PC-9 (cell line): ENCODE measurements at places on chromosomes 1 and 21. TPM values are rescaled to one million over a fixed set of nuclear protein-coding genes. Genes with fewer than 3 reads are reported as not detected.
A peak's percentile ranks its signal among the peaks of the same experiment; 100 is the strongest.

- DNase-seq: no peak
Observed at GRCh38 chr21:33820230-33820770, 95.3 kb downstream of the ATP5PO start.

DNA sequence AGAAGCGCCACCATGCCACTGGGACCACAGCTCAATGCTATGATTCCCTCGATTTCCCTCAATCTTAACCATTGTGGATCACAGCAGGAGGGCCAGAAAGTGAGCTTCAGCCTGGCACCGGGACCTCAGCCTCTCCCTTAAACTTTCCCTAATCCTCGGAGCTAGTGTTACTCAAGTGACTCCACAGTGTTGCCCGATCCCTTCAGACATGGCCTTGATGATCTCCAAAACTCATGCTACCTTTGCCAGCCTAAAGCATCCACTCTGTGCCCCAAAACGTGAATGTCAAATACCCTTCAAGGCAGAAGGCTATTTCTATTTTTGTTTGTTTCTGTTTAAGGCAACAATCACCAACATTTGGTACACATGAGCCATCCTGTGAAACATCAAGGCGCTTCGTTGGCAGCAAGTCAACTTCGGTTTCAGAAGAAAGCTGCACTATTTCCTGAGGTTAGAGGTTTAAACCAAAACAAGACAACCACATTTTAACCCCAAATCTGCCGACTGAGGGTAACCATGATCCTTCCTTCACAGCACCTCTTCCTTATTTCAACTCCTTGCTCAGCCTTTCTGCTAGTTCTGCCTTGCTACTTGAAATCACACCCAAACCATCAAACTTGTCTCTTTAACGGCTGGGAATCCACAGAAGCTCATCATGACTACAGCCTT is 94.4 kb upstream of the KRTAP19-8 start:
- DNase-seq: no peak

GRCh38 chr21:25314247-25314646 is 293.0 kb downstream of the MRPL39 start:
- DNase-seq: no peak

DNA sequence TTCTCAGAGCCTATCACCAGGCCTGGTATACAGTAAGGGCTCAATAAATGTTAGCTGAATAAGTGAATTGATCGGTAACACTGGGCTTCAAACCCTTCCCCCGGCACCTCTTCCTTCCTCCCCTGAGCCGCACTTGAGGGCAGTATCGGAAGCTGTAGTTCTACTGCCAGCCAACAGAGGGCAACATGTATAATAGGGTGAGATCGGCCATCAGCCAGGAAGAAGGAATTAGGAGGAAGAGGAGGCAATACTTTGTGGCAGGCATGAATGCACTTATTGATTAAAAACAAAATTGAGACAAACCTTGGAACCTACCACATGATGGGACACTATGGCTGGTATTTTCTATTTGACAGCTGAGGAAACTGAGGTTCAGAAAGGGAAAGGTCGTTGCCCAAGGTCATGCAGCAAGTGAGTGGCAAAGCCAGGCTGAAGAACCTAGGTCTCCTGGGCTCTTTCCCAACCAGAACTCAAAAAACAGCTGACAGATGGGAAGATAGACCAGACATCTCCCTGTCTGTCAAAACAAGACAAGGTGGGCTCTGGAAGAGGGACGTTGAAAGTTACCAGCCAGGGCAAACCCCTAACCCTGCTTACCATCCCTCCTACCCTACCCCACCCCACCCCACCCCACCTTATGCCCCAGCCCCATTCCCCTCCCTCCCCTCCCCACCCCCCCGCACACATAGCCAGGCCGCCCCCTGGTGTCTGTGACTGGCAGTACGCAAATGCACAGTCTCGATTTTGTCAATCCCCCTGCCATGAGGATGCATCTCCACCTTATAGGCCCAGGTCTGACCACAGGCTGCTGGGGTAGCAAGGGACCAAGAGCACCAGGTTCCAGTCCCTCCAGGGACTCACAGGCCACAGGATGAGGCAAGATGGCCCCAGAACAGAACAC is 107.3 kb upstream of the RUNX3 start:
- peak; percentile 22 for DNase-seq

DNA sequence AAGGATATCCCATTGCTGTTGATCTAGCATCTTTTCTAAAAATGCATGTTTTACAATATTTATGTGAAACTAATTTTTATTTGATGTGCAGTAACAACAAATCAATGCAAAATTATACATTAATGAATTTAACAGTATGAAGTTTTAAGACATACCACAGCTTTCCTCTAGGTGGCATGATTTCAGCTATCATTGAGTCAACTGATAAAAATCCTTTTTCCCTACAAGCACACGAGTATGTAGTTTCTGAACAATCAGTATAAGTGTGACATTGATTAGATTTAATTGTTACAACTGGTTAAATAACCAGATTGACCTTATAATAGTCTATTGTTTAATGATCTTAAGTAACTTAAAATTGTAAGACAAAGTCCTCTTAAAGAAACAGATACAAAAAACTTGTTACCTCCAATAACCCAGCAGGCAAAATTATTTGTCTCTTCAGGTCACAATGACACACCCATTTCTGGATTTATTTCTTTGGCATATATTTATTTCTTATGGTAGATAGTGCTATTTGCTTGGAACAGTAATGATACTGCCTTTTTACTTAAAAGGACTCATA is 5.8 kb upstream of the TGFB2 start:
- DNase-seq: no peak

DNA sequence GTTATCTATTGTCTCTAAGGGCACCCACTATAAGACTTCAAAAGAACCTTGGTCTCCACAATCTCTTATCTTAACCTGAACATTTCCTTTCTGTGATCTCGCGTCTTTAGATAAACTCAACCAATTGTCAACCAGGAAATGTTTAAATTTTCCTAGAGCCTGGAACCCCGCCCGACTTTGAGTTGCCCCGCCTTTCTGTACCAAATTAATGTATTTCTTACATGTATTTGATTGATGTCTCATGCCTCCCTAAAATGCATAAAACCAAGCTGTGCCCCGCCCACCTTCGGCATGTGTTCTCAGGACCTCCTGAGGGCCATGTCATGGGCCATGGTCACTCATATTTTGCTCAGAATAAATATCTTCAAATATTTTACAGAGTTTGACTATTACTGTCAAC is 5.9 kb upstream of the CXADR start:
- no peak for DNase-seq

DNA sequence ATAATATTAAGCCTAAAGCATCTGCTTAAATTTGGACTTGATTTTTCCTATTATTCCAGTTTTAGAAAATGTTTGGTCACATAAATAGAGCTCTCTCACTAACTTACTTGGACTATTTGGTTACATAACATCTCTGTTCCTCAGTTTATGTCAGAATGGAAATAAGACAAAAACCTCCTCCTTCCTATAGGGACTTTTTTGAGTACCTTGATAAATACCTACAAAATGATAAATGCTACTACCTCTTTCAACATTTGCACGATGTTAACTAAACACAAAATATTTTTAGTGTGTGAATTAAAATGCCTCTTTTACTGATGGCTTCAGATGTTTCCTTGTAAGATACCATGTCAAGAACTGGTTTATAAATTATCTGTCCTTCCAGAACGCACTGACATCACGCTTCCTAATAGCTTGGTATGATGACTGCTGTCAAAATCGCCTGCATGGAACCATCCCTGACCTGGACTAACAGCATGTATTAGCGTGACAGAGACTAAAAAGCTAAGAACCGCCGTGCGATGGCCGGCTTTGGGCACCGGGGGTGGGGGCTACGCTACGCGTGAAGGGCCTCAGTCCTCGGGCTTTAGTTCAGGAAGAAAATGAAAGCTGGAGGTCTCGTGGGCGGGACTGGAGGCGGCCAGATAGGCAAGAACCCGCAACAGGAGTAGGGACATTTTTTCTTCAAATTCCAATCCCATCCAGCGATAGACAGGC is 133.2 kb upstream of the BARHL2 start:
- DNase-seq: no peak

Gene GSTM5
- not detected in 2 replicates for total RNA-seq

- DNase-seq: peak; percentile 69
Observed at GRCh38 chr1:21816602-21817302, 4.7 kb downstream of the LDLRAD2 start.
